Thymus (tissue), 14 donors: ENCODE measurements at places on chromosomes 7 and 10. TPM values are rescaled to one million over a fixed set of nuclear protein-coding genes. Genes with fewer than 3 reads are reported as not detected.

DNA sequence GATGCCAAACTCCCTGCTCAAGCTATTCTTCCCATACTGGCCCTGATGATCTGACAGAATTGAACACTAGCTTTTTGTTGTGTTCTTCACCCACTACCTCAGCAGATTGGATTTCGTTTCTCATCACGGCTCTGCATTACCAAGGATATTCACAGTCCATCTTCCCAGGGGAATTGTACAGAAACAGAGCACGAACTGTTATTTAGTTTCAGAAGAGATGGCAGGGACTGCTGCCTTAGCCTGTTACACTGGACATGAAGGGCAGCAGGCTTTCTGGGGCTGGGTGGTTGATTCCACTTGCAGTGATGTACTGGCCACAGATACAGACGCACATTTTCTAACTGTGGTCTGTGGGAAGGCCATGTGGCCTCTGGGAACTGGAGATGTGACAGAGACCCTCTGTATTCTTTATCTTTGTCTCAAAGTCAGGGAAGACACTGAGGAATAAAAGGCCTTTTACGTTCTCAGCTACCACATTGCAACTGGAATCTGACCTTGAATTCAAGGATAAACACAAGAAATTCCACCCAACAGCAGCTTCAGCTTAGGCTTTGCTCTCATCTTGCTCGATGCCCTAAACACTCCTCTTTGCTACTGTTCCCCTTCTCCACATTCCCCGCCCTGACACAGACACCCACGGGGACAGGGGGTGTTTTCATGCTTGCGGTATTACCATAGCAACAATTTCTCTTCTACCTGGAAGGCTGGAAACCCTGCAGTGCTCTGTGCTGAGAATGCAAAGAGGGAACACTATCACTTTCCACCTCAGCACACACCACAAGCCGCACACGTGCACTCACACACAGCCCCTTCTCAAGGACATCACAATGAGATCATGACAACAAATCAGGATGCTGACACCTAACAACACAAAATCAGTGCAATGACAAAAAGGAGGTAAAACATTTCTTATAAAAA is 81.7 kb downstream of the RNF216 start:
- H3K36me3 ChIP-seq = peaks cover 10% of the 10 kb centered on the region
- H3K4me1 ChIP-seq = peaks cover 92% of the 10 kb centered on the region
- peak; percentile 49 for DNase-seq
- H3K4me3 ChIP-seq = no peak overlapping the region
- H3K27me3 ChIP-seq = no peaks in the 10 kb centered on the region
- peak overlapping the region; percentile 75 for H3K27ac ChIP-seq

DNA sequence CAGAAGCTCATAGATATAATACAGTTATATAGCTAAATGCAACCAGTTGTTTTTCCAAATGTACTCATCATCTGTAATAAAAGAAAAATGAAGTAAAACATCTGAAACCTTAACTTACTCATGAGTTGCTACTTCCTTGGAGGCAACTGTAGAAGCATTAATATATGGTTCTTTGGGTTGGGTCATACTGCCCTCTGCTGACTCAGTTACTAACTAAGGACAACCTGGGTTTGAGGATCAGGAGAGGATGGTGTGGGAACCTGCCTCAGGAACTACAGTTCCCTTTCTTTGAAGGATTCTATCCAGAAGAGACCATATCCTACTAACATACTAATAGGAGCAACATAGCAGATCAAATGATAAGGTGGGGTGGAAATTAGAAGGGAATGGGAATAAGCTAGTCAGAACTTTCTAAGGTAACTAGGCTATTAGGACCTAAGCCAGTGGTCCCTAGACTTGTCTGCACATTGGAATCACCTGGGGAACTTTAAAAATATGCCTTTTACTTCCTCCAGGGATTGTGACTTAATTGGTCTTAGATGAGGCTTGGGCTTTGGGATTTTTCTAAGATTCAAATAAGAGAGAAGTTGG is 20.7 kb downstream of the COX15 start:
- peak; percentile 62 for DNase-seq
- peaks cover 15% of the 10 kb centered on the region for H3K36me3 ChIP-seq
- no peak overlapping the region for H3K4me3 ChIP-seq
- no peak overlapping the region for H3K27ac ChIP-seq

RTKN2 gene
- 5.0 TPM for total RNA-seq

CFAP43 gene
- 0.52 TPM for total RNA-seq

SLC29A4 gene
- 0.38 TPM for total RNA-seq

NAT16 gene
- total RNA-seq = not detected

STEAP1 gene
- total RNA-seq = 0.33 TPM
